Skeletal muscle cell (primary cell): ENCODE measurements at places on chromosomes 5 and 9.

DNA sequence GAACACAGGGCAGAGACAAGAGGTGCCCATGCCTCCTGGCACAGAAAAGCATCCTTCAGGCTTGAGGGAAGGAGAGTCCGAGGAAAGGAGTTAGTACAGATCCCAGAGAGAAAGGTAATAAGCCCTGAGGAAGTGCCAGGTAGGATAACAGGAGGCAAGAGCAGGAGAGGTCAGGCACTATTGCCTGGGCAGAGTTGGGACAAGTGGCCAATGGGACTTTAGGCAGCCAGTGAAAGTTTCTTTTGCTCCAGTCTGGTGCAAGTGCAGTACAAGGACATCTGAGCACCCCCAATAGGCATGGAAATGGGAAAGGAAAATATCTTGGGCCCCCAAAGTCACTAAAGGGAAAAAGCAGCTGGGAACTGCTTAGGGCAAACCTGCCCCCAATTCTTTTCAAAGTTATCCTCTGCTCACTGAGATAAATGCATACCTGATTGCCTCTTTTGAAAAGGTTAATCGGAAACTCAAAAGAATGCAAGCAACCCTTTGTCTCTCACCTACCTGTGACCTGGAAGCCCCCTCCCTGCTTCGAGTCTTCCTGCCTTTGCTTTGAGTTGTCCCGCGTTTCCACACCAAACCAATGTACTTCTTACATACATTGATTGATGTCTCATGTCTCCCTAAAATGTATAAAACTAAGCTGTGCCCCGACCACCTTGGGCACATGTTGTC, 46.5 kb downstream of the ELOVL7 start:
- no peak for DNase-seq

DNA sequence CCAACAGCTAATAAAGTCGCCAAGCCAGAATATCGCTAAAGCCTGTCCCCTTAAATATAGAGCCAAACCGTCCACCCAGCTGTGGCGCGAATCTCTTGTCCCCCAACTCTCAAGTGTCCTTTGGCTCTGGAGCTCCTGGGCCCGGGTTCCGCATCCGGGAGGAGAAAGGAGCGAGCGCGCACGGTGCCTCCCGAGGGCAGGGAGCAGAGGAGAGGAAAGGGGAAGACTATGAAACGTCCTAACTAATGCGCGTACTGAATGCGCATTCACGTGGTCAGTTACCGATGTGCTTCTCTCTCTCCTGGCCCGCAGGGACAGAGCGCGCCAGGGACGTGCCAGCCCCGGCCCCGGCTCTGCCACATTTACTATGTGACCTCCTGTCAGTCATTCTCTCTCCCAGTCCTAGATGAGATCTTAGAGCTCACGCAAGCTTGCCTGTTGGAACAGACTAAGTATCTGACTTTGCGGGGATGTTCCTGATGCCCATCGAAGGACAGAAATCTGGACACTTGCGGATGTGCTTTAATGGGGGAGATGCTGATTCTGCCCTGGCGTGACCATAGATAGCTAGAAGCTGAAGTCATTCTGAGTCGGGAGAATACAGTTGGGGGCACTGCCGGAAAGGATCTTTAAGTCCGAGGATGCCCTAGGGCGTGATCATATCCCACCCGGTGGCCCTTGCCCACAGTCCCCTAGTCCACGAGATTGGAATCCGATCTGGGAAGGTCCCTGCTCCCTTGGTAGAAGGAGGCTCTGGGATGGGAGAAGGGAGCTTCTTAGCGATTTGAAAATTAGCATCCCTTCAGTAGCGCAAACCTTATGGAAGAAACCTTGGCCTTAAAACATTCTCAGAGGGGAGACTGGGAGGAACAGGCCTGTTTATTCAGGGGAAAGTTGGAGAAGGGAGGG, 5.7 kb upstream of the EBF1 start:
- no peak for DNase-seq

DNA sequence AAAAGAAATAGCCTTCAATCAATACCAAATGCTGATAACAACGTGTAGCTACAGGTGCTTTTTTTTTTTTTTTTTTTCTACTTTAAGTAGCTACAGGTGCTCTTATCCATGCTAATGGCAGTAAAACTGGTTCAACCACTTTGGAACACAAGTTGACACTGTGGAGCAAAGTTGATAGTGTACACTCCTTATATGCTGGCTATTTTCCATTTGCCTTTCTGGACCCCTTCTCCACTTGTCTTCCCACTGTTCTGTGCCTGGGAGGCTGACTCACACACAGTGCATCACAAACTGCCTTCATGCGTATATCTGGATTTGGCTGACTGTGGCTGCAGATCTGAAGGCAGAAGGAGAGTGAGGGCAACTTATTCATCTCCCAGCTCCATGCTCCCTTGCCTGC, 247.9 kb downstream of the MSX2 start:
- DNase-seq, result no peak

DNA sequence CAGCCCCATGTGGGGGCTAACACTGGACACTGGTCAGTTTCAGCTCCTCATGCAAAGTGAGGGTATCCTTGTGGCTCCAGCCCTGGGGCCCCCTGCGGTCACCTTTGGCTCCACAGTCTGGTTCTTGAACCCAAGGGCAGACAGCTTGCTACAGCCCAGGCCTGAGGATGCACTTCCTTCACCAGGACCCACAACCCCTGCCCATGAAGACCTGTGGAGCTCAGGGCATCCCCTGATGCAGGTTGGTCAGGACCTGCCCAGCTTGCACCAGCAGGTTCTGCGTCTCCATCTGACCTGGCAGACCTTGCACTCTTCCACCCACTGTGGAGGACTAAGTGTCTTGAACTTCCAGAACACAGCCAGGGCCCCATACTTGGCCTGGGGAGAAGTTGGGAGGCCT, 3.7 kb upstream of the MRNIP start:
- DNase-seq, result no peak

- no peak for DNase-seq
Measured at GRCh38 chr9:128285033-128285784, 9.1 kb downstream of the SWI5 start.
